Caki2 (cell line): ENCODE measurements at places on chromosomes 6 and 20. TPM values are rescaled to one million over a fixed set of nuclear protein-coding genes. Genes with fewer than 3 reads are reported as not detected.

- DNase-seq = no peak
These were observed 3.3 kb downstream of the SLC17A2 start for GRCh38 chr6:25927178-25927577.

- no peak for DNase-seq
These were observed 31.0 kb downstream of the RNASET2 start for GRCh38 chr6:166925141-166925996.

- no peak for DNase-seq
These were observed 7.9 kb downstream of the SNX14 start for GRCh38 chr6:85585741-85586140.

GRCh38 chr20:54606380-54606779 is 131.0 kb downstream of the DOK5 start:
- no peak for DNase-seq

DNA sequence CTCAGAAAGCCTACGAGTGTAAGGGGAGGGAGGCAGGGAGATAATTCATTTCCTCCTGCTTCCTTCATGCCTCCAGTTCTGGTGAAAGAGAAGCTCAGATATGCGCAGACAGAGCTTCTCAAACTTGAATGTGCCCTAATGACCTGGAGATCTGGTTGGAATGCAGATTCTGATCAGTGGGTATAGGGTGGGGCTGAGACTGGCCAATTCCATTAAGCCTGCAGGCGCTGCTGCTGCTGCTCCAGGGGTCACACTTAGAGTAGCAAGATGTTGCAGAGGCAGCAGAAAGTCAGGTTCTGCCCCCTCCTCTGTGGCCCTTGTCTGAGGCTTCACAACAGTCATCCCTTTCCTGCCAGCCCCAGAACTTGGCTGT is 161.0 kb downstream of the DHX35 start:
- no peak for DNase-seq

- DNase-seq = no peak
These were observed 1057.0 kb downstream of the EPHA7 start for GRCh38 chr6:92362404-92362803.

GRCh38 chr6:108952776-108953486 is 104.7 kb downstream of the ARMC2 start:
- DNase-seq = no peak

- no peak for DNase-seq
These were observed 263.9 kb upstream of the JARID2 start for GRCh38 chr6:14981960-14982359.

DNA sequence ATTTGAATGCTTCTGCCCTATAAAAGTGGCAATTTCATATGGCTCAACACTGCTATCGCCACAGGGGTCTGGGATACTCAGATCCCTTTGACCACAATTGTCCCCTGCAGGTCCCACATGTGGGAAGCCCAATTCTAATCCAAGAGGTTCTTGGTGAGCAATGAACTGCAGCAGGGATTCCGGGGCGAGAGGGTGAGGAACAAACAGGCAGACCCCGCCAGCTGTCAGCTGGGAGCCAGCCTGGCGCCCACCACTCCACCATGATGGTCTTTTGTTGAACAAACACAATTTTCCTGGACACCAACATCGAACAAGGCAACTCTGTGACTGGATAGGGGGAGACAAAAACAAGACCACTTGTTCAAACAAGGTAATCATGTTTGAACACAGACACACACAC is 80.5 kb downstream of the TMEM242 start:
- DNase-seq = no peak

DNA sequence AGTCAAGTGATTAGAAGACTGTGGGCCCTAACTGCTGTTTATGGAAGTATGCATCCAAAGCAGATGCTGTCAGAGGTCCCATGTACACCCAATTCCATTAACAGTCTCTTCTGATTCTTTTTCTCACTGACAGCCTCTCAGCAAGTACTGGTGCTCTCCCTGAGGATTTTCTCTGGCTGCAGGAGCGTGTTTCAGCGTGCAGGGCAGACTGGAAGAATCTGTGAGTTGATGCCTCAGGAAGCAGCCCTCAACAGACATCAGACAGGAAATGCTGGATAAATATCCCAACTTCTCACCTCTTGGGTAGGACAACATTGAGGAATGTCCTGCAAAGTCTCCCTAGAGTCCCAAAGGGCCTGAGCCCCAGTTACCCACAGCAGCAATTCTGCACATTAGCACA is 40.8 kb downstream of the ANKEF1 start:
- no peak for DNase-seq

SPDEF gene
- 0.24 TPM in 1 of 2 replicates, not detected in the other for total RNA-seq

TMEM151B gene
- not detected in 2 replicates for total RNA-seq

SLC12A5 gene
- 7.9 TPM in 1 of 2 replicates, not detected in the other for total RNA-seq

PHACTR3 gene
- not detected in 2 replicates for total RNA-seq
